LHCN-M2 (cell line): ENCODE measurements at places on chromosomes 3 and 15.

DNA sequence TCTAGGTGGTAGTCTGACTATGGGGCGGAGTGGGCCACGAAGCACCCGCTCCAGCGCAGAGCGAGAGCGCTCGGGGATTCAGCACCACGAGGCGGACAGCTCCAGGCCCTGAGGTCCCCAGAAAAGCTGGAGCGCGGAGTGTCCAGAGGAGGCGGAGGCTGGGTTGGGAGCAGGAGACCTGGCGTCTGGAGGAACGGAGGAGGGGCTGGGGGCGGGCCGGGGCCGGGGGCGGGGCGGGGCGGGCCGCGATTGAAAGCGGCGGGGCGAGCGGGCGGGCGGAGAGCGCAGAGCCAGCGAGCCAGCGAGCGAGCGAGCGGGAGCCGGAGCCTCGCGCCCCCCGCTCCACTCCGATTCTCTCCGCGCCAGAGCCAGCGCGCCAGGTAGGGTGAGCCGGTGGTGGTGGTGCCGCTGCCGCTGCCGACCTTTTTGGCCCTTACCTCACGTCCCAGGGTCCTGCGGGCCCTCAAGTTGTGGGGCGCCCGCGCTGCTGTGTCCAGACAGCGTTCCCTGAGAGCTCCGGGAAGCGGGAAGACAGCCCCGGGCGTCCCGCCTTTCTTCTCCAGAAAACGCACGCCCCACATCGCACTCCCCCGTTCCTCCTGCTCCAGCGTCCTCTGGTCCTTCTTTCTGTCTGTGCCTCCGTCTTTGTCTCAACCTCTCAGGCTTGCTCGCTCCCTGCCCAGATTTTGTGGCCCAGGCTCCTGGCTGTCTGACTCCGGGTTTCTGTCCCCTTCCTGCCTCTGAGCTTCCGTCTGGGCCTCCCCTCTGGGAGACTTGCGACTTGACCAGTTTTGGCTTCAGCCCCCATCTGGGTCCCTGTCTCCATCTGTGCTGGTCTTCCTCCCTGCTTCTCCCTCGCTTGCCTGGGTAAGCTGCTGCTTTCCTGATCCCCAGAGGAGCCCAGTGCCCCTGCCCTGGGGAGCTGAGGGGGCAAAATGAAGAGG is at the start of gene GRM2:
Gene GRM2, plus strand, starts transcription at position 281 of the 944 bp plus-strand sequence. CDS start 1,916 bp downstream, outside the sequence.
- DNase-seq = peak; percentile 37

DNA sequence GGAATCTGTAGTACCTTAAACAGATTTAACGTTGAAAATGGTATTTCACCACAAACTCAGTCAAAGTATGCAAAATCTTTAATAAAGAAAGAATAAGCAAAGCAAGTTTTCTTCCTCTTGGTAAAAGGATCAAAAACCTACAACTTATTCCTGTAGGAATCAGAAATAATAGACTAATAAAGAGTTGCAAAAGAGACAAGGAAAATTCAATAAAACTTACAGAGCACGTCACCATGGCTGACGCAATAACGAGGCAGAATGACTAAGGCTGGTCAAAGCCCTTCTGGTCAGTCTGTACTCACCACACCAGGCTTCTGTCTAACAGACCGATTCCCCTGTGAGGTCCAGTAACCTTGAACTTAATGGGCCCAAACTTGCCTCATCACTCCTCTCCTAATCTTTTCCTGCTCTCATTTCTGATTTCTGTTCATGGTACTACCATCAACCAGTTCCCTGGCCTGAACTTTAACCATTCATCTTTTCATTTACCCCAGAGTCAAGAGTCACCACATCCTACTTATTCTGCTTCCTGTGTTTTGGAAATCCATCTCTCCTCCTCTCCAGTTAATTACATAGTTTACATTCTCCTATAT is 5.0 kb downstream of the MASP1 start:
- peak; percentile 53 for DNase-seq

GRCh38 chr15:66720206-66721010 is 18.4 kb downstream of the SMAD6 start:
- DNase-seq = peak; percentile 71

- DNase-seq = no peak
Observed at GRCh38 chr15:25060472-25060803, 105.7 kb downstream of the SNRPN start.

DNA sequence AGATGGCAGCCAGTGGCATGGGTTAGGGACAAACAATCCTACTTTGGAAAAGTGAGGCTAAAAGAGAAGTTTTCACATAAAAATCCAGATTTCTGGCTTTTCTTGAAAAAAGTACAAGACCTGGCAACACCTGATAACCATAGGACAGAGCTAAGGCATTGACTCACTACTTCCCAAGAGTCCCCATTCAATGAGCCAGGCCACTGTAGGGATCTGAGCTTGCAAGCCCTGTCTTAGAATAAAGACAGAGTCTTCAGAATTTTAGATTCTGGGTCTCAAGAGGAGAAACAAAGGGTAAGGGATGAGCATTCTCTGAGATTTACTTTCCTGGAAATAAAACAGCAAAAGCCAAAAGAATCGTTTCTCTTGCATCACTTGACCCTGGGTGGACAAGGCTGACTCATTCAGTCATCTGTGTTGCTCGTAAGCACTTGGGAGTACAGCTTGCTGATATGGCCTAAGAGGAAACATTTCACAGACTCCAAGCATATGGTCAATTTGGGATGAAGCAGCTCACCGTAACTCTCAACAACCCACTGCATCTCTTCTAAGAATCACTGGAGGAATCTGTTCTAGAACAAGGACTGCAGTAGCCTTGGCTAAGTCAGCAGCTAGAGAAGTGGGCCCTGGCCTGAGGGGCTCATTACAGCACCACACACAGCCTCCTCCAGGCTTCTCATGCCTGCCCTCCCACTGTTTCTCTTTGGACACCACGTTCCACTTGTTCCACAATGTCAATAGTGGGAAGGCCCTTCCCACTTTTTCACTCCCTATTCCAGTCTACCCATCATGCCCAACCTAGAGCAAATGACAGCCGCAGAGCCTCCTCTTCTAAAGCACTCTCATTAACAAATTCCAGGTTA is 86.2 kb downstream of the RFTN1 start:
- peak; percentile 89 for DNase-seq
